ENCODE measurements at places on chromosomes 4 and X.

- DNase-seq, result no peak
Observed at GRCh38 chr4:68347845-68348244, 2.0 kb downstream of the YTHDC1 start.

DNA sequence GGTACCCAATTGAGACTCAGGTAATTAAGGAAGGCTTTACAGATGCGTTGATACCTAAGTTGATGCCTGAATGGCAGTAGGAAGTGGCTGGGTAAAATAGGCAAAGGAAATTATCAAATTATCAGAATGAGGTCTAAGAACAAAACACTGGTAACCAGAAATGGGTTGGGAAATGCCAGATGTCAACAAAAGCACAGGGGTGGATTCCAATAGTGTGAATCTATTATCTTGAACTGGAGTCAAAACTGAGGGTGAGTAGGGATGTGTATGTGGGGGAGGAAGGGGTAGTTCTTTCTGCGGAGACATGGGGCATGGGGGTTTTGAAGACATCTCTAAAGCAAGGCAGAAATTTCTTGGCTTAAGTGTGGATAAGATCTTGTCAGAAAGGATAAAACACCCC is 16.0 kb upstream of the SEPTIN6 start:
- no peak for DNase-seq

- DNase-seq, result no peak
Observed at GRCh38 chrX:107753187-107753586, 22.4 kb downstream of the TSC22D3 start.

DNA sequence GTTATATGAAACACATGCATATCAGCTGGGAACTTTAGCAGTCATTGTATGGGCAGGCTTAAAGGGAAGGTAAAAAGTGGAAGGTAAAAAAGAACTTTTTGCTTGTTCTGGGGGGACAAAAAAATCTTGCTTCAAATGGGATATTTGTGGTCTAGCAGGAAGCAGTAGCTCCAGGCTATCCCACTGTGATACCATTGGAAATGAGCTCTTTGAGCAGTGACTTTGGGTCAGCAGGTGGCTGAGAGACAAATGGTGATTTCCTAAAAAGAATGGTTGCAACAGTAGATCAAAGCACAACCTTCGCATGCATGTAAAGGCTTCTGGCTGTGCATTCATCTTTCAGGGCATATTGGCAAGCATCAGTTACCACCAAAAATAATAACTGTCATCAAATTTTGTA is 106.2 kb downstream of the RS1 start:
- no peak for DNase-seq

- no peak for DNase-seq
Observed at GRCh38 chr4:132792310-132792709, 356.8 kb upstream of the PCDH10 start.

- no peak for DNase-seq
Observed at GRCh38 chrX:78283511-78283910, 43.9 kb downstream of the CYSLTR1 start.

- DNase-seq, result no peak
Observed at GRCh38 chr4:47692691-47693090, 145.2 kb downstream of the CORIN start.

DNA sequence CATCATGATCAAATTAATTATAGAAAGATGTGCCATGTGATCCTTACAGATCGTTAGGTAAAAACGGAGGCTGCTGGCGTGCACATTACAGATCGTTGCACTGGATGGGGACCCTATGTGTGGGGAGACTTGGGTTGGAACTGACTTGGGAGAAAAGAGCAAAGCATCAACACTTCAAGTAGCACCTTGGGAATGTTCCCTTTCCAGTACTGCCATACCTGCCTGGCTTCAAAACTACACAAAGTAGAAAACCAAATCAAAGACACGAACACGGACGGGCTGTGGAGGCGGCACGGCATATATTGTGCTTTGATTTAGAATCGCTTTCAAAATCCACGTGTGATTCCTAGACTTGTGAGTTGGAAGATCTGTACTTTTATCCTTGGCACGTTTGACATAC is 898 bp downstream of the CMC4 start:
- DNase-seq, result no peak

GRCh38 chrX:134167591-134168203 is 69.3 kb upstream of the CCDC160 start:
- DNase-seq, result no peak

- no peak for DNase-seq
Observed at GRCh38 chr4:26140150-26140898, 180.5 kb upstream of the RBPJ start.

- DNase-seq, result no peak
Observed at GRCh38 chr4:113888006-113888405, 91.4 kb downstream of the ARSJ start.

- DNase-seq, result no peak
Observed at GRCh38 chr4:89645482-89645881, 191.5 kb downstream of the SNCA start.

- DNase-seq, result no peak
Observed at GRCh38 chr4:115596265-115597001, 483.0 kb upstream of the NDST4 start.

DNA sequence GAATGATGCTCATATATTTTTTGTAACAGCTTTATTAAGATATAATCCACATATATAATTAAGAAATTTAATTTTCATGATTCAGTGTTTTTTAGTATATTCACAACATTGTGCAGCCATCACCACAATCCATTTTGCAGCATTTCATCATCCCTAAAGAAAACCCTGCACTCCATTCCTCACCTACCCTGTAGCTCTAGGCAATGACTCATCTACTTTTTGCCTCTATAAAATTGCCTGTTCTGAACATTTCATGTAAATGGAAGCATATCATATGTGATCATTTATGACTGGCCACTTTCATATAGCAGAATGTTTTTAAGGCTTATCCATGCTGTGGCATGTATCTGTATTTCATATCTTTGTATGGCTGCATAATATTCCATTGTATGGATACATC is 339.9 kb downstream of the MAPK10 start:
- DNase-seq, result no peak

GRCh38 chr4:35364321-35364870 is 879.9 kb downstream of the ARAP2 start:
- DNase-seq, result no peak

DNA sequence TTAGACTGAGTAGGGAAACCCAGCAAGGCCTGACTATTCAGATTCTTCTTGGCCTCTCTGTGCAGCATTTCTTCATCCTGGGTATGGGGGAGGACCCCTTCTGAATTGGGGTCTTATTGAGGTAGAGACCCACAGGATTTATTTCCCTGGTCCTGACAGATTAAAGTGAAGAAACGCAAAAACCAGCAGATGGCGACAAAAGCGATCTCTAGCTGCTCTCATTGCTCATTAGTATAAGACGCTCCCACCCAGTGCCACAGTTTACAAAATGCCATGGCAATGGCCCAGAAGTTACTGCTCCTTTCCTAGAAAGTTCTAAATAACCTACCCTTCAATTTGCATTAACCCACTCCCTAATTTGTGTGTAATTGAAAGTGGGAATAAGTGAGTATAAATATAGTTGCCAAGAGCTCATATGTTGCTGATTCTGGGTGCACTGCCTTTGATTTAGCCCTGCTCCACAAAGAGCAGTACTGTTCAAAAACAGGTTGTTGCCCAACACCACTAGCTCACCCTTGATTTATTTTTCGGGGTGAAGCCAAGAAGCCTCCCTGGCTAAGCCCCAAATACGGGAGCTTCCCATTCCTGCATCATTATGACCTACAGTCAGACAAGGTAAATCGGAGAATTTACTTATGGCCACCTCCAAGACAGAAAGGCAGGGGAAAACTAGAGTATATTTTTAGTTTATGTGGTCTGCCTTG is 3.7 kb upstream of the BEX4 start:
- no peak for DNase-seq

GRCh38 chr4:81565142-81565870 is 93.6 kb upstream of the RASGEF1B start:
- DNase-seq, result no peak

- no peak for DNase-seq
Observed at GRCh38 chr4:94350095-94350494, 7.5 kb upstream of the HPGDS start.

GRCh38 chr4:161187569-161187968 is 976.2 kb downstream of the FSTL5 start:
- no peak for DNase-seq

DNA sequence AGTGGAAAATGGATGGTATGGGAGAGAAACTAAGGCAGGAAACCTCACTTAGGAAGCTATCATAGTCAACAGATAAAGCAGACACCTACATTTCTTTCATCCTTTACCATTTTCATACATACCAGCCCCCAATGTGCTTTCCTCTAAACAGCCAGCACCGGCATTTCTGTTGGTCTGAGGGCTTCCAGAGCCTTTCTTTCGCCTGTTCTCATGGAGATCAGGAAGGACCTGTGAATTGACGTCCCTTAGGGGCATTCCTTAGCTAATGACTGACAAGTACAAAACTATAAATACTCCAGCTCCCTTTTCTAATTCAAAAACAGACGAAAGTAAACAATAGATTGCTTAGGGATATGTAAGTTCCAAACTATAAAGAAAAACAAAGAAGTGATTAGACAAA is 215.5 kb upstream of the CNKSR2 start:
- no peak for DNase-seq

GRCh38 chr4:35541146-35541887 is 703.0 kb downstream of the ARAP2 start:
- no peak for DNase-seq

DNA sequence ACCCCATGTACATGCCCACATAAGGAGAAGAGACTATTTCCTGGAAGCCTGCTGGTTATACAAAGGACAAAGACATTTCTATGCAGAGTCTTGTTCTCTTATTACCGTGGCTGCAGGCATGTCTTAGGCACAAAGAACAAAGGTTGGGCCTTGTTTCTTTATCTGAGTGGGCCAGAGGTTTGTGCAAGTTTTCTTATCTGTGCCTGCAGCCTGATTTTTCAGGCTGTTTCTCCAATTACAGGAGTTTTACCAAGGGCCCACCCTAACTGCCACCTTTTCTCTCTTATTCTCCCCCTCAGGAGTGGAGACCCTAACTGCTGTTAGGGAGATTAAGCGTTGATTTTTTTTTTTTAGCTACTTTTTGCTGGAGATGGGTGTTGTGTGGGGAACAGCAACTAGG is 3.5 kb downstream of the TENT5D start:
- no peak for DNase-seq

DNA sequence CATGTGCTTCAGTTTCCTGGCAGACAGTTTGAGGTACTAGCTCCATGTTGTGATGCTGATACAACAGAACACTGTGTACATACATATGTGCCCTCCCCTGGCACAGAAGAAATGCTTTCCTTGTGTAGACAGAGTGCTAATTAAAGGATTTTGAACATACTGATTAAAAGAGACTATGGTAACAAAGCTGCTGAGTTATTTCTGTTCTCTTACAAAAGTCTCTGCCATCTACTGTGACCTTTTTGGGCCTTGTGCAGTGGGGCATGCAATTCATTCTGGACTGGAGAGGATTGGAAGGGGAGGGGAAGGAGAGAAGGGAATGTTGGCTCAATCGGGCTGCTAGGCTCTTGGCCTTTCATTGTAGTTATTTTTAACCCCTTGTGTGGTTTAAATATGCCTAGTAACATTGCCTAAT is 6.0 kb downstream of the PDLIM5 start:
- DNase-seq, result no peak

DNA sequence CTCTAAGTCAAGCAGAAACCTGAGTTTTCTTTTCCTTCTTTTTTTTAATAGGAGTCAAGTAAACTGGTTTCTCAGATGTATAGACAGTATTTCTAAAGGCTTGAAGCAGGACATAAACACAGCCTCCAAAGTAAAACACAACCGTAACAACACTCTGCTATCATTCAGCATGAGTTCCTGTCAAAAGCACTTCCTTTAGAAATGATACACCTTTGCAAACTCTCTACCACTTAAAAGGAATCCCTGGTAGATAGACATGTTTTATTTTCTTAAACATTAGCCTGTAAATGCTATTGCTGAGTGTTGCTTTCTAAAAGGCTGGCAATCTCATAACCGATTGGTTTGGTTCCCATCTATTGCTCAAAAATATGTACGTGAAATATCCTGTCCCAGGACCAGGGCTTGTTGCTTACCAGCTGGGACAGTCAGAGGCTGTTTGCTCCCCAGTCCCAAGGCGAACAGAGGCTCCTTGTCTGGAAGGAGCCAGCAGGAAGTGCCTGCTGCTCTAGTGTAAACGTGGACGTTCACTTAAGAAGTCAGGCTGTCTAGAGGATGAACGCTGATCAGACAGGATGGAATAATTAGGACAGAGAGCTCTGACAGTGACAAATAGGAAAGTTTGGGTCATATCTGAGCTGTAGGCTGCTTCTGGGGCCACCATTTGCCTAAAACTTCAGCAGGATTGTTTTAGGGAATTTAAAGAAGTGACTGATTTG is 173.9 kb upstream of the KLF3 start:
- DNase-seq, result no peak

GRCh38 chr4:185217408-185217975 is 8.1 kb downstream of the SNX25 start:
- DNase-seq, result no peak

GRCh38 chr4:78517050-78517652 is 34.4 kb upstream of the ANXA3 start:
- DNase-seq, result no peak

- DNase-seq, result no peak
Observed at GRCh38 chr4:125928652-125929051, 613.9 kb downstream of the FAT4 start.

DNA sequence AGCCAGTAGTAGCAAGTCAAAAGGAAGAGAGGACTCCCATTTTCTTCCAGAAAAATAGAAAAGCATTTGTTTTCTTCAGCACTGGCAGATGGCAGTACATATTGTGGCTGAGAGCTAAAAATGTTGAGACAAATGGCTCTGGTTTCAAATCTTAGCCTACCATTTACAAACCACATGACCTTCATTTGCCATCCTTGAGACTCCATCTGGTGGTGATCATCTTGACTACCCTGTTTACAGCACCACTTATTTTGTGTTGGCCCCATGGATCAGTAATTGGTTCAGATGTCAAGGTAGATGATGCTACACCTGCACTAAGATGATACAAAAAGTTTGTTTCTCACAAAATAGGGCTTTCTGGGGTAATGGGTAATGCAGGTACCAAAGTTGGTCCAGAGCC is 951.8 kb upstream of the IGFBP7 start:
- DNase-seq, result no peak

GRCh38 chr4:173346074-173346473 is 11.9 kb upstream of the HMGB2 start:
- no peak for DNase-seq

DNA sequence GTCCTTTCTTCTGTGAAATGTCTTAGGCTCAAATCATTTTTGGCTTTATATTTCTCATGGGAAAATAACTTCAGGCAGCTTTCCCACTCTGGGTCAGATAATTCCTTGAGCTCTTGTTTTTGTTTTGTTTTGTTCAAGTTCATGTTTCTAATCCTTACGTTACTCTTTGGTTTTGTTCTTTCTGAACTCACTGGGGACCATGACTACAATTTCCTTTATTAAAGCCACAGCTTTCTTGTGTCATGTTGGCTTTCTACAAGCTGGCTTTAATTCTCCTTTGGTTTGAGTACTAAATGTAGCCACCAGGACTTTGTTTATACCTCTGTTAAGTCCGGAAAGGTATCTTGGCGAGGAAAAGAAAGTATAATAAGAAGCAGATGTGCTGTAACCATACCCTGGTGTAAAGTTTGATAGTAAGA is 30.8 kb upstream of the ANXA3 start:
- no peak for DNase-seq

- no peak for DNase-seq
Observed at GRCh38 chr4:174135530-174135929, 147.9 kb downstream of the FBXO8 start.

- DNase-seq, result no peak
Observed at GRCh38 chrX:2383735-2384134, 117.0 kb downstream of the DHRSX start.

GRCh38 chr4:149751174-149751573 is 64.5 kb downstream of the IQCM start:
- no peak for DNase-seq

GRCh38 chr4:108031427-108032083 is 41.9 kb downstream of the HADH start:
- no peak for DNase-seq

Data from T-helper 17 cell (primary cell).